Esophagus squamous epithelium (tissue), 5 donors: ENCODE measurements at places on chromosomes 7 and 10.

DNA sequence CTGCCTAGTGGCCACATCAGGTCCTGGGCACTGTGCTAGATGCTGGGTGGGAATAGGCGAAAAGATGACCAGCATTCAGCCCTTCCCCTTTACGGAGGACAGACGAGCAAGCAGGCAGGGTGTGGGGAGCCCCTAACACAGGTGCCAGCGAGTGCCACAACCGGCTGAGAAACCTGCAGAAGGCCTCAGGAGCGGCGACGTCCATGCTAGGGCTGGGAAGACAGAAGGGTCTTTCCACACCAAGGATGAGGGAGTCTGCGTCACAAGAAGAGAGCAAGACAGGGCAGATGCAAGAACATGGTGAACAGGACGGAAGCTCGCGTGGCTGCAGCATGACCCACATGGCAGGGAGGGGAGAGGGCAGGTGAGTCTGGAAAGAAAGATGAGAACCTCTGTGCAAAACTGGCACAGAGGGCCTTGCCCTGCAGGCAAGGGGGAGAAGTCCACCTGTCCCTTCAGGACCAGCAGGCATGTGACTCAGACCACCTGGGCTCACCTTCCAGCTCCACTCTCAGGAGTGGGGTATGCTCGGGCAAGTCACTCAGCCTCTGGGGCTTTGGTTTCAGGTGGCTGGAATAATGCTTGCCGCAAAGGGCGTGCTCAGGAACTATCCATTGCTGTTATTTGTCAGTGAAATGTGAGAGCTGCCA, 36.6 kb downstream of the KCNH2 start:
- no peak for DNase-seq

- no peak for DNase-seq
Observed at GRCh38 chr10:71064413-71065118, 147.8 kb upstream of the UNC5B start.

- DNase-seq: no peak
Observed at GRCh38 chr7:155071121-155071651, 1.1 kb downstream of the HTR5A start.

DNA sequence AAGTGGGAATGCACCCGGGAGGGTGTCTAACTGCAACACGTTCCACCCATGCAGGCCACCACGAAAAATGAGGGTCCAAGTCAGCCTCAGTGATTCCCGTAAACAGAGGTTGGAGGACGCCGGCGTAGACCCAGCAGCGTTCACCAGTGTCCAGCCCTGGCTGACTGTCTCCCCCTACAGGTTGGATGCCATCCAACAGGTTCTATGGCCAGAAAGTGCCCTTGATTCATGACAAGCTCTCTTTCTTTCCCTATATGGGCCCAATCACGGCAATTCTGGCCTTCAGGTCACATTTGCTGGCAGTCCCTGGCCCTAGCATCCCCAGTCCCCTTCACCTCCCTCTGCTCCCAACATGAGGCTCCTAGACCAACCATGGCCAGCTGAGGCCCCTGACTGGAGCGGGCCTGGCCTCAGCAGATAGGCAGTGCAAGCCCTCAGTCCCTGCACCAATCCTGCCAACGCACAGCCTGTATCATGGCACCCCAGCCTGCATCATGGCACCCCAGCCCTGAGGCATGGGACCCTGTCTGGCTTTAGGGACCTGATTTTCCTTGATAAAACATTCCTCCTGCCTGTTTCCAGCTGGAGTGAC, 227.4 kb downstream of the GRID1 start:
- DNase-seq: no peak

- no peak for DNase-seq
Observed at GRCh38 chr7:32217341-32218153, 147.3 kb upstream of the PDE1C start.

DNA sequence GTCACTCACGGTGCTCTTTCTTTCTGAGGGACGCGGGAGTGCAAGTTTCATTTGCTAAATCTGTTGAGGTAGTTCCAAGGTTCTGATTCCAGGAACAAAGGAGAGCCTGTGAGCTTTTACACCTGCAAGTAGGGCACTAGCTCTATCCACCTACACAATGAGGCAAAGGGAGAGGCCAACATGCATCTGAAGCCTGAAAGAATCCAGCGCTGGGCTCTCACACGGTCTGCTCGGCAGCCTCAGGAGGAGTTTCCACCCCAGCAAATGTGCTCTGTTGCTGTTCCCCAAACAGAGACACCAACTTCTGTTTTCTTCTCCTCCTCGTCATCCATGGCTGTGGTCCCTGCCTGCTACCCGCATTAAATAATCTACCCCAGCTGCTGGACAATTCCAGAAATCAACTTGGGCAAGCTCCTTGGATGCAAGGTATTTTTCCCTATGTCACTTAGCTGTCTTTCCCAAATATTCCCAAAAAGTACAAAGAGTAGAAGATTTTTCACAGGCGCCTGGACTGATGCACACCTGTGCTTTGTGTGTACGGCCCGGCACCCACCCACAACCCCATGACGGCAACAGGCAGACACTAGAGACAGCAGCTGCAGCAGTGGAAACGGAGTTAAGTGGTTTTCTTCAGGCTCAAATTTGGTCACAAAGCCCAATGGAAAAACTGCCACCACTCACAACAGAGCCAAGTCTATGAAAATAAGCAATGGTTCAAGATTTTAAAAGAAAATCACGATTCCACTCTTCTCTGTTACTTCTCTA, 176.8 kb downstream of the ZMYND11 start:
- DNase-seq: no peak

GRCh38 chr7:72476608-72477305, 64.6 kb upstream of the CALN1 start:
- DNase-seq: no peak

GRCh38 chr7:39504963-39505362, 61.2 kb upstream of the YAE1 start:
- no peak for DNase-seq

GRCh38 chr10:135132-135600, at the start of gene ZMYND11:
ZMYND11 (plus strand) TSS chr10:135455; CDS start chr10:180013, 44,558 bp downstream.
- no peak for DNase-seq

GRCh38 chr10:123781956-123782500, 109.6 kb downstream of the CPXM2 start:
- no peak for DNase-seq
